Muscle of arm (tissue), 14 donors: ENCODE measurements at places on chromosomes 12 and 14.

GRCh38 chr14:34554540-34555250 is 15.2 kb upstream of the EAPP start:
- DNase-seq, result no peak

DNA sequence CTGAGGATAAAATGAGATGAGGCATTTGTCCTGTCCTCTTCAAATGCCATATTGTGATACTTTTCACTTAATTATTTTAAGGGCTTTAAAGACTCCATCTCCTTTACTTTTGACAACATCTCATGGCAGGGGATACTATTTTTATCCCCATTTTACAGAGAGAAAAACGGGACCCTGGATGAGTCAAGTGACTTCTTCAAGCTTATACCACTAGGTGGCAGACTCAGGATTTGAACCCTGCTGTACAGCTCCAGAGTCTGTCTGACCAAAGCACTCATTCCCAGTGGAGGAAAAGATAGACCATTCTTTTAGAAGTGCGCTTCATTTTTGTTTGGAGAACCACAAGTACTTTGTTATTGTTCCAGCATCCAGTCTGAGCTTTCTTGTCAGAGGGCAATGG is 1.7 kb upstream of the SMOC1 start:
- no peak for DNase-seq

- DNase-seq, result no peak
These were observed 121.3 kb downstream of the KCNMB4 start for GRCh38 chr12:70487440-70487839.

GRCh38 chr12:80291108-80291754 is 152.8 kb upstream of the PTPRQ start:
- no peak for DNase-seq

DNA sequence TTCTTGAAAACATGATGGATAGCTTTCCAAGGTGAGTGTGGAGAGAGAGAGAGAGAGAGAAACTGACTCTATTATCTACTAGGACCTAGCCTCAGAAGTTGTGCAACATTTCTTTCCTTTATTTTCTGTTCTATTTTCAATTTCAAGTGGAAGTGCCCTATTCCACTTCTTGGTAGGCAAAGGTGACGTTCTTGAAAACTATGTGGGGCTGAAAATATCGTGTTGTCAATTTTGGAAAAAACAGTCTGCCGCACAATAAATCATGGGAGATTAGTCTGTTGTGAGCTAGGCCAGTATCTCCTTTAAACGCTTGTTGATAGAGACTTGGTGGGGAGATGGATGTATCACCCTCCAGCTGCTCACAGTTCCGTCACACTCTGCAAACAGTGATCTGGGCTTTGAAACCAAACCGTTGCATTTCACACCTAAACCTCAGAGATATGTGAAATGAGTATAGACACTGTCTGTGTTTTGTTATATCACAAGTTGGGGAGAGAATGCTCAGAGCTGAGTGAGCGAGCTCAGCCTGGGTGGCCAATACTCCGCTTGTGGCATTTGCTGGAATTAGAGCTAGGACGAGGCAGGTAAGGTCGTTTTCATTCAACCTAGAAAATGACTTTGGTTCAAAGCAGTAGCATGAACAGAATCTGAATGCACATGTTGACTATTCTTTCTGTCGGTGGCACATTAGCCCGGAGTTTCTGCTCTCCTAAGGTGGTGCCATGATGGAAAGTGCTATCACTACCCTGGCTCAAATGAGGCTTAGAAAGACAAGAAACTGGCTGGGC is 75.1 kb upstream of the ST8SIA1 start:
- no peak for DNase-seq

DNA sequence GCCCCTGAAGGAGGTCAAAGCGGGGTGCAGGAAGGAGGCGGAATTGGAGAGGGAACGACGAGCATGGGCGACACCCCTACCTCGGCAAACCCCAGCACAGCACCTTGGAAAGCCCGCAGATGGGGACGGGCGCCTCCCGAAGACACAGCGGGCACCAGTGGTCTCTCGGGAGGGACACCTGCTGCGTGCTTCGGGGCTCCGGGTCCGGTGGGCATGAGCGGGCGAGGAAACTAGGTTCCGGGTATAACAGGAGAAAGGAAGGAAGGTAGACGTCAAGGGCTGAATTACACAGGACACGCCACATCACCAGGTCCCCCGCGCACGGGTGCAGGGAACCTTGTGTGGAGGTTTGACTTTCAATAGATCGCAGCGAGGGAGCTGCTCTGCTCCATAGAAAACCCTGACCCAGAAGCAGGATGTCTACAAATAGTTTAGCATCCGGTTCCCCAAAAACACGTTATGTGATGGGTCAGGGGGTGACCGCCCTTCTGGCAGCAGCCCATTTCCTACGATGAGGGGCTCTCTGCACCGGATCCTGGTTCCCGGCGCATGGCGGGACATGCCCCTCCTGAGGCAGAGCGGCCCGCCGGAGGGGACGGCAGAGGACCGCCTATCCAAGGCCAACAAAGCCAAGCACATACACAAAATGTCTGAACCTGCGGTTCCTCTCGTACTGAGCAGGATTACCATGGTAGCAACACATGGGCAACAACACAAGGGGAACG is 196.9 kb downstream of the ALG10 start:
- no peak for DNase-seq

- DNase-seq, result peak; percentile 78
These were observed 33.0 kb downstream of the HIGD1C start for GRCh38 chr12:50985322-50985721.
